ENCODE measurements at places on chromosomes 11 and 22. TPM values are rescaled to one million over a fixed set of nuclear protein-coding genes. Genes with fewer than 3 reads are reported as not detected.

MPPED2 gene
- 4.9 TPM for total RNA-seq

OR52N4 gene
- total RNA-seq: not detected

DNA sequence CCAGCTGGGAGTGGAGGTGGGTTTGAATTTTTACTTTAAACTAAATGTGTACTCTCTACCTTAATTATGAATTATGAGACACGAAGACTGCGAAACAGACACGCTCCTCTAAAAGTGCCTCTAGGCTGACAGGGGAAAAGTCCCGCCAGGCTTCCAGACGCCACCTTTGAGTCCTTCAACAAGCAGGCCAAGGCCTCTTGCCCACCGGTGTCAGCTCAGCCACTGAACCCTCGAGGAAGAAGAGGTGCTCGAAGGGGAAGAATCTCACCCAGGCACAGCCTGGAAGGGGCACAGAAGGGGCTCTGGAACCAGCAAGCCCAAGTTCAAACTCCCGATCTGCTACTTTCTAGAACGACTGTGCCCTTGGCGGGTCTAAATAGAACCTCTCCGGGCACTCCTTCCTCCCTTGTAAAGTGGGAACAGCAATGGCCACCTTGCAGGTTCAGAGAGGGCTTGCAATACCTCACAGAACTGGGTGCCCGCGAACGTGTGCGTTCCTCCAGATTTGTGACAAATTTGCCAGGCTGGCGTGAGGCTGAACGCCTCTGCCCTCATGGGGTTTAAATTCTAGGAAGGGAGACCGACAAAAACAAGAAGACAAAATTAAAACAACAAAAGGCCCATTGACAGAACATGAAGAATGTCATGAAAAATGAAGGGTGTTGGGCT, 158.5 kb upstream of the GRK3 start:
- no peak for DNase-seq

- DNase-seq: no peak
Observed at GRCh38 chr11:2453436-2453835, 8.6 kb downstream of the KCNQ1 start.

DNA sequence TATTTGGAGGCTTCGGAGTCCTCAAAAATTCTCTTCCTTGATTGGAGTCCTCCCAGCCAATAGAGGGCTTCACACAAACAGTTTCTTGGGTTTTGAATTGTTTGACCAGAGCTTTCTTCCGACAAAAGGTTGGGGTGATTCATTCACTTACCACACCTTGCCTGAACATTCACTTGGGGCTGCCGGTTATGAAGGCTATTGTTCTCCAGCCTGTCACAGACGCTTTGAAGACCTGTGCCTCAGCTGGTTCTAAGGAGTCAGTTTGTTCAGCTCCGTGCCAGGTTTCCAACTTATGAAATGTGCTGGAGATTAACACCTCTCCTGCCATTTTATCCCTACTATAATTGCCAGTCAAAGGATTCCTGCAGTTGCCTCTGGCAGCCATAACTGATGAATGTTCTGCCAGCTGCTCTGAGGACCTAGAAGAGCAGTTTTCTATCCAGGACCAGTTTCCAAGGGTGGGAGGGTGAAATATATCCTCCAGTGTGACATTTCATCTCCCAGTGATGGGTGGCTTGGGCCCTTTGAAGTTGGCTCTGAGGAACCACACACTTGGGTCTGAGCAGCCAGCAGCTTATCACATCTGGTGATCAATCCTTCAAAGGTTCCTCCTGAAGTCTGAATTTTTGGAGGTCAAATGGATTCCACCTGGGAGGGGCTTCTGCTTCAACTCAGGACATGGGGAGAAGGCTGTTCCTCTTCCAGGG, 31.4 kb downstream of the LIMK2 start:
- no peak for DNase-seq

- DNase-seq: no peak
Observed at GRCh38 chr11:10114593-10115404, 179.2 kb downstream of the SBF2 start.

ANO9 gene
- 1.2 TPM for total RNA-seq

ZNF280B gene
- total RNA-seq: 1.1 TPM

DNA sequence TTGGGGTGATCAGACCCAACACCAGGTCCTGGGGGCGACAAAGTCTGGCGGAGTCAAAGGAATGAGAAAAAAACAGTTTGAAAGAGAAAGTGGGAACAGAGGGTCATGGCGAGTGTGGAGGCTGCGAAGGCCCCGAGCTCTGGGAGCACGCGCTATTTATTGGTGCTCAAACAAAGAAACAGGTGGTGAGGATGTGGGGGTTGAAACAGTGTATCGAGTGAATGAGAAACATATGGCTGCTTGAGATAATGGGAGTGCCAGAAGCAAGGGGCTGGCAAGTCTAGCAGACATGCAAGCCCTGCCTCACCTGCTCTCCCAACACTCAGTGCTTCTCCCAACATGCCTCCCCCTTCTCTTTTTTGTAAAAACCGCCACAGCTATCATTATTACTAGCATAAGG, 7.8 kb upstream of the DUSP18 start:
- no peak for DNase-seq

DNA sequence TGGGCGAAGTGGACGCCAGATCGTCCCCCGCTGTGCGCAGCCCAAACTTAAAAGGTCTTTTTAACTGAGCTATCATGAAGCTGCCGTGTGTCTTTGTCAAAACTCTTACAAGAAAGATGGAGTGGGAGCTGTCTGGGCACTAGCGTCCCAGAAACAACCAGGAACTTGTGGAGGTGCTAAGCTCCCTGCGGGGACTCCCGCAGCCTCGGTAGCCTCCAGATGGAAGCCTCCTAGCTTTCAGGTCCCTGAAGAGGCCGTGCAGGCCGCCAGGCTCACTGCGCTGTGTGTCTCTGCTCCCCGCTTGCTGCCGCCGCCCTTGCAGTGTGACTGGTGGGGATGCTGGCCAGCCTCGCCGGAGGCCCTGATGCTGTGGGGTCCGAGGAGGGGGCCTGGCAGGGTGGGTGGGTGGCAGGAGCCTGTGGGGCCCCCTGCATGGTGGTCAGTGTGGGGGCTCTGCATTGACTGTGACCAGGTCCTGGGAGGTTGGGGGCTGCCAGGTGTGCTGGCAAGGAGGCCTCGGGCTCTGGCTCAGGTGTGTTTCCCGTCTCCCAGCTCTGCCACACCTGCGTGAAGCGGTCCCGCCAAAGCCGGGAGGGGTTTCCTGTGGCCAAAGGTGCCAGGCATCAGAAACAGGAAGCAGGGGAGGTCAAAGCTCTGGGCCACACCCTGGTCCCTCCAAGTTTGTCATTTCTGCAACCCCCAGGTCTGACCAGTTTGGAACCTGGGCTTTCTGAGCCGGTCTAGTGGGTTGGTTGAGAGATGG, 1.2 kb downstream of the TRABD start:
- DNase-seq: no peak

DNA sequence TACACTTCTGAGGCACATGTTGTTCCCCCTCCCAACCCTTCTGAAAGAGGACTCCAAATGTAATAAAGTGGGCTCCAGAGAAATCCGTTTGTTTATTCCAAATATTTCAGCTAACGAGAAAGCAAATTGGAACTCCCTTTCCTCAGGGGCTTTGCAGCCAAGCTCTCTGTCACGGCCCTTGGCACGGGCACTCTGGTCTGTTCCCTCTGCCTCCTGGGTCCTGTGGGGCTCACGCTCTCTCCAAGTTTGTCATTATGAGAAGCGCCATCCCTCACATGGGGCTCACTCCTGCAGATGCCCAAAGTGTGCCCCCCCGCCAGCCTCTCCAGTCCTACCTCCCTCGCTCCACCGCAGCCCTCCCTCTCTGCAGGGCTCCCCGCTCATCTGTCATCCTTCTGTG, 125.4 kb upstream of the POU2AF2 start:
- no peak for DNase-seq

GRCh38 chr22:19783586-19784383, 23.2 kb downstream of the TBX1 start:
- no peak for DNase-seq

GRCh38 chr22:42432818-42433217, 615 bp upstream of the NFAM1 start:
- no peak for DNase-seq

DNA sequence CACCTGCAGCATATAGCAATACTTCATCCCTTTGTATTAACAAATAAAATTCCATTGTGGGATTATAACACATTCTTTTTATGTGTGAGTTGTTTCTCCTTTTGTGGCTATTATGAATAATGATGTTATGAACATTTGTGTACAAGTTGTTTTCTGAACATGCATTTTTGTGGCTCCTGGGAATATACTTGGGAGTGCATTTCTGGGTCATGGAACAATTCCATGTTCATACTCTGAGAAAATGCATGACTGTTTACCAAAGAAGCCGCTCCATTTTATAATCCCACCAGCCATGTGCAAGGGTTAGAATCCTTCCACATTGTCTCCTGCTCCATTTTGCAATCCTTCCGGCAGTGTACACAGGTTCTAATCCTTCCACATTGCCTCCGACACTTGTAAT, 713.8 kb downstream of the TBC1D22A start:
- no peak for DNase-seq

DNA sequence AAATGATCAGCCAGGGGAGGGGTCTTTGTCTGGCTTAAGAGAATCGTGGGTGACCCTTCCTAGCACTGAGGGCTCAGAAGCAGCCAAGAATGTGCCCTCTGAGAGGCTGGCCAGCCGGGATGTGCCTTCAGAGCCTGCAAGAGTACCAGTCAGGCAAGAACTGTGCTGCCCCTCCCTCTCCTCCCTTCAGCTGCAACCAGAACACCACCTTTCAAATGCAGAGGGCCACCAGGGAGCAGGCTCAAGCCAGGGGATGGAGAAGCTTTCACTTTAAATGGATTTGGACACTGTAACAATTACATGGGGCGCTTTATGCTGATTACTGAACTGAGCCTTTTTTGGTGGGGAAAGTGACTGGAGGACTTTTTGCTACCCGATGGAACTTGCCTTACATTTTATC, 44.9 kb upstream of the TENM4 start:
- DNase-seq: no peak

DNA sequence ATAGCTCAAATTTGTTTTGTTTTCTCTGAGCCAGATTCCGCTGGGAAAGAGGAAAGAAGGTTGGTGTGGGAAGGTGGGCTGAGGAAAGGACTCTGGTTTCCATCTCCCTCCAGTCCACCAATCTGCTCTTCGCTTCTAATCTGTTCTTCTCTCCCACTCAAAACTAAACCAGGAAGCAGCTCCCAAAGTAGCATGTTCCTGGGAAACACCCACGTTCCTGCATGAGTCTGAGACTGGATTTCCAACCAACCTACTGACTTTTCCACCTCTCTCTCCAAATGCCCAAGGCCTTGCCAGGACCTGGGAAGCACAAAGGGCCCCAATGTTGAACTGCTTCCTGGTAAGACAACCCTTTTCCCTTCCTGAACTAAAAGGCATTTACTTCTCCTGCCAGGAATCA, 110.2 kb downstream of the WT1 start:
- DNase-seq: no peak

NTM gene
- total RNA-seq: 2.9 TPM

CNGA4 gene
- not detected for total RNA-seq

DNA sequence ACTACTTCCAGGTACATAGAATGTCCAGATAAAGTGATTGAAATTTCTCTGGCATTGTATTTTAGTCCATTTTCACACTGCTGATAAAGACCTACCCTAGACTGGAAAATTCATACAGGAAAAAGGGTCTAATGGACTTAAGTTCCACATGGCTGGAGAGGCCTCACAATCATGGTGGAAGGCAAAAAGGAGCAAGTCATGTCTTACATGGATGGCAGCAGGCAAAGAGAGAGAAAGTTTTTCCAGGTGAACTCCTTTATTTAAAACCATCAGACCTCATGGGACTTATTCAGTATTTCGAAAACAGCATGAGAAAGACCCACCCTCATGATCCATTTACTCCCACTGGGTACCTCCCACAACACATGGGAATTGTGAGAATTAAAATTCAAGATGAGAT, 1359.7 kb upstream of the RAG2 start:
- DNase-seq: no peak

PANX2 gene
- total RNA-seq: 1.9 TPM

- DNase-seq: no peak
Observed at GRCh38 chr11:127182586-127183203, 182.1 kb upstream of the KIRREL3 start.

DNA sequence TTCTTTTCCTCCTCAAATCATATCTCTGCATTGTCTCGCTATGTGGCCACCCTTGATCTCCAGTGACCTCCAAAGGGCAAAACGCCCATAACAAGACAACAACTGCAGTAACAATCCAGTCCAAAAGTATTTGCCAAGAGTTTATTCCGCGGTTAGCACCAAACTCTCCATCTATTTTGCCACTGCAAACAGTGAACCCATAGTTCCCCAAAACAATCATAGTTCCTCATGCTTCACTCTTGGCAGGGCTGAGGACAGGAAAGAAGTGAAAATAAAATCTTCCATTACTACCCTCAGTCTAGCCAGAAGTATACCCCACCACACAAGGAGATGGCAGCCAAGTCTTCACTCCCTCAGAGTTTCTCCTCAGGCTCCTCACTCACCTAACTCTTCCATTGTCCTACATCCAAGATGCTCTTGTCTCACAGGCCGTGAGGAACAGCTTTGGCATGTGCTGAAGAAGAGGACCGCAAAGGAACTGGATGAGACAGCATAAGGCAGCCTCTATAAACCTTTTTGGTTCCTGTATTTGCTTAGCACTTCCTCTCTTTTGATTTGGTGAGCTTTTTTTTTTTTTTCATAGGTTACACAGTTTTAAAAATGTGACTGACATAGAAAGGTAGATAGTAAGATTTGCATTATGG, at the start of gene LPXN:
TSS of gene LPXN (minus strand) at position 480 of the 644 bp plus-strand sequence. CDS start at position 396, 84 bp downstream.
- DNase-seq: no peak

FIBIN gene
- total RNA-seq: 2.6 TPM

DNA sequence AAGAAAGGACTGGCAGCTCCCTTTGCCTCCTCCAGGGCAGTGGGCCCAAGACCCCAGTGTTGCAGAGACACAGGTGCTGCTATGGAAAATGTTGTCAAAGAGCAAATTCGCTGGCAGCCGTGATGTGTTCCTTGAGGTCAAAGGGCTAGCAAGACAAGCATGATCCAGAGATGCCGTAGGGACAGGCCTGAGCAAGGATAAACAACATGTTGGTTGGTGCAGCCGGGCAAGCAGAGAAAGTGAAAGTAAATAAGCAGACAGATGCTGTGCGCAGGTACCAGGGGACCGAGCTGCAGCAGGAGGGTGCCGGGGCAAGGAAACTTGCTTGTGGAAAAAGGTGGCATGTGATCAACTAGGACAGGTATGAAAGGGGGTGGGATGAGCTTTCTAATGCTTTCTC, 125.5 kb upstream of the NECTIN1 start:
- no peak for DNase-seq
